NCI-H2171 (cell line): ENCODE measurements at places on chromosomes 5 and 9.

GRCh38 chr5:66967102-66967501 lies 229.5 kb downstream of the CD180 start:
- no peak for DNase-seq

DNA sequence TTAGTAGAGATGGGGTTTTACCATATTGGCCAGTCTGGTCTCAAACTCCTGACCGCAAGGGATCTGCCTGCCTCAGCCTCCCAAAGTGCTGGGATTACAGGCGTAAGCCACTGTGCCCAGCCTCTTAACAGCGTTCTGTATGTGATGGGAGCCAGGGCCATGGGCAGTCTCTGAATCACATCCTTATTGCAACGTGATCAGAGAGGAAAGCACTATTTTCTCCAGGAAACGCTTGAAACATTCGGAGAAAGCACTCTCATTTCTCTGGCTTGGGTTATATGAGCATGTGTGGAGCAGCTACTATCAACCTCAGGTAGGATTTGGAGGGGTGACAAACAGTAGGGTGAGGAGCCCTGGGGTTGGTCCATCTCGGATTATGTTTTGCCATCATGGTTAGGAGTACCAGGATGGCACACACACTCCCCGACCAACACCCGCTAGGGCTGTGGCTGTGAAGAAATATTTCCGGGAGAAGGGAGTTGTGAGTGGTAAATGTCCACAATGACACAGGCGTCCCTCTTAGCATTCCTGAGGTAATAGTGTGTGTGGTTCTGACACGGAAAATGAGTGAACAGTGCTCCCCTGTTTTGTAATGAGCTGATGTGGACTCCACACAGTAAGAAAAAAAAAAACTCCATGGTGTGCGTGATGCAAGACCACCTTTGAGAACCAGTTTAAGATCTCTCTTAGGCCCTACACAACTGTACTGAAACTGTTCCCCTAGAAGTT lies 406.2 kb upstream of the ZNF608 start:
- DNase-seq = no peak

- no peak for DNase-seq
Measured at GRCh38 chr5:89236900-89237299, 353.9 kb upstream of the MEF2C start.

- no peak for DNase-seq
Measured at GRCh38 chr5:40677456-40677855, 2.3 kb upstream of the PTGER4 start.

DNA sequence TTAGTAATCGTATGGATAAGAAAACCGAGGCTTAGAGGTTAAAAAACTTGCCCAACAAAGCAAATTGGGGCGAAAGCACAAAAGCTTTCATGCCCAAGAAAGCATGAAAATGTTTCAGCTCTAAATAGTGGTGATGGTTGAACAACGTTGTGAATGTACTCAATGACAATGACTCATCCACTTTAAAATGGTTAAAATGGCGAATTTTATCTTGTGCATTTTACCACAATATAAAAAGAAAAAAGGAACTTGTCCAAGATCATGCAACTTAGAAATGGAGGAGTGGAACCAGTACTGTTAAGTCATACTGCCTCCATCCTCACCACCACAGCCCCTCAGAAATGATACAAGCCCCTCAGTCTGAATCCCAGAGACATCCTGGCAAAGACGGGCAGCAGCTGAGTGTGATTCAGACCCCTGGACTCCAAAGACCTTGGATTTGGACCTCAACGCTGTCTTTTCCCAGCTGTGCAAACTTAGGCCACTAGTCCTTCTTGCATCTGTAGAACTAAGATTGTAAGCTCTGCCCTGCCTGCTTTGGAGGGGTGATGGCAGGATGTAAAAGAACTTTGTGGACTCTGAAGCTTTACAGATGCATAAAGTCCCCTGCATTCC lies 158.4 kb downstream of the GABBR2 start:
- no peak for DNase-seq

DNA sequence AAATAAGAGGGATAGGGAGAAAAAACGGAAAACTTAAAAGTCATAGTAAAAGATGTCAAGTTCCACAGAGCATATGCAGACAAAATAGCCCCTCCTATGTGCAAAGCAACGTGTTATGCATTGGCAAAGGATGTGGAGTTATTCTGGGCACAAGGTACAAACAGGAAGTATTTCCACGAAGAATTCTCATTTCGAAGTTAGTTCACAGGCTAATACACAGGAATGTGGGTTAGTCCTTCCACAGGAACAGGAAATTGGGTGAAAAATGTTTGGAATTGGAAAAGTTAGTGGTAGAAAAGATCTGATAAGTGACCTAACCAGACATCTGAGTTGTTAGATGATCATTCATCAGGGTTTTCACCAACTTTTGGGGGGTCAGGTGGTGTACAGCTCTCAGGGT lies 326.6 kb downstream of the EBF1 start:
- no peak for DNase-seq

GRCh38 chr9:121321016-121321503 lies 49.0 kb downstream of the STOM start:
- no peak for DNase-seq

DNA sequence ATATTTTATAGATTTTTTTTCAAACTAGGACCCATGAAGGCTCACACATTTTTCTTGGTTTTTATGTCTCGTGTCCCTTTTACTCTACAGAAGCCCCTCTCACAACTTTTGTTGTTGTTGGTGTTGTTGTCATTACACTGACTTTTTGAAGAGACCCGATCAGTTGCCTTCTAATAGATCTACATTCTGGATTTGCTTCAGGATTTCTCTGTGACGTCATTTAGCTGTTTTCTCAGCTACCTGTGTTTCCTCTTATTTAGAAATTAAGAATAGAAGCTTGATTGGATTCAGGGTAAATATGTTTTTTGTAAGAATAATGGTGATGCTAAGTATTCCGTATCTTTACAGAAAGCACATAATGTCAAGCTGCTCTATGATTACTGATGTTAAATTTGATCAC lies 213.3 kb upstream of the ZNF462 start:
- DNase-seq = no peak

DNA sequence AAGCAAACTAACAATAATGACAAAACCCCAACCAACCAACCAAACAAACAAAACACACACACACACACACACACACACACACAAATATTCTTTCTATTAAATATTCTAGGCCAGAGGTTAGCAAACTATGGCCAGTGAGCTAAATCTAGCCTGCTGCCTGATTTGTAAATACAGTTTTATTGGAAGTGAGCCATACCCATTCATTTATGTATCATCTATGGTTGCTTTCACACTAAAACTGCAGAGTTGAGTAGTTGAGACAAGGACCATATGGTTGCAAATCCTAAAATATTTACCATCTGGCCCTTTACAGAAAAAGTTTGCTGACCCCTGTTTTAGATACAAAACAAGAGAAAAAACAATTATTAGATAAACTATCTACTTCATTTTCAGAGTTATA lies 620.5 kb upstream of the SEMA6A start:
- peak; percentile 8 for DNase-seq

DNA sequence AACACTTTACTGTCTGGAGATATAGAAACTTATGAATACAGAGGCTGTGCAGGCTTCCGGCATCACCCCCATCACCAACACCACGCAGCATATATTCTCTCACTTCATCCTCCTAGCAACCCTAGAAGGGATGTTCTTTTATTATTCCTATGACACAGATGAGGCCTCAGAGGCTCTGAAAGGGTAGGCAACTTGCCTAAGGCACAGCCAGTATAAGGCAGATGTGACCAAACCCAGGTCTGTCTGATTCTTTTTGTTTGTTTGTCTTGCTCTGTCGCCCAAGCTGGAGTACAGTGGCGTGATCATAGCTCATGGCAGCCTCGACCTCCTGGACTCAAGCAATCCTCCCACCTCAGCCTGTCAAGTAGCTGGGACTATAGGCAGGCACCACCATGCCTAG lies 22.8 kb upstream of the CORO2A start:
- no peak for DNase-seq

- no peak for DNase-seq
Measured at GRCh38 chr5:150948539-150948938, 43.8 kb upstream of the ZNF300 start.

DNA sequence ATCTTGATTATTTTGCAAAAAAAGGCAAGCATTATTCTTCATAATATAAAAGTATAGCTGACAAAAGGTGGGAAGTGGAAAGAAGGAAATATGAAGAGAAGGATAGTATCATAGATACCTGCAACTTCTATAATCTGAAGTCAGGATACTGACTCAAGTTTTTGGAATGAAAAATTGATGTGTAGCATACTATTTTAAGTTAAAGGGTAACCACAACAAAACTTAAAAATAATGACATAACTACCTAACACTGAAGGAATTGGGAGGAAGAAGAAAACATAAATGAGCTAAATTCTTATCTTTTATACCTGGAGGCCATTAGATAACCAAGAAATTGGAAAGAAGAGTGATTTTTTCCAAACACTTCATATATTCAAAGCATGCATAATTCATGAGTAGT lies 51.8 kb upstream of the TLE1 start:
- DNase-seq = no peak

DNA sequence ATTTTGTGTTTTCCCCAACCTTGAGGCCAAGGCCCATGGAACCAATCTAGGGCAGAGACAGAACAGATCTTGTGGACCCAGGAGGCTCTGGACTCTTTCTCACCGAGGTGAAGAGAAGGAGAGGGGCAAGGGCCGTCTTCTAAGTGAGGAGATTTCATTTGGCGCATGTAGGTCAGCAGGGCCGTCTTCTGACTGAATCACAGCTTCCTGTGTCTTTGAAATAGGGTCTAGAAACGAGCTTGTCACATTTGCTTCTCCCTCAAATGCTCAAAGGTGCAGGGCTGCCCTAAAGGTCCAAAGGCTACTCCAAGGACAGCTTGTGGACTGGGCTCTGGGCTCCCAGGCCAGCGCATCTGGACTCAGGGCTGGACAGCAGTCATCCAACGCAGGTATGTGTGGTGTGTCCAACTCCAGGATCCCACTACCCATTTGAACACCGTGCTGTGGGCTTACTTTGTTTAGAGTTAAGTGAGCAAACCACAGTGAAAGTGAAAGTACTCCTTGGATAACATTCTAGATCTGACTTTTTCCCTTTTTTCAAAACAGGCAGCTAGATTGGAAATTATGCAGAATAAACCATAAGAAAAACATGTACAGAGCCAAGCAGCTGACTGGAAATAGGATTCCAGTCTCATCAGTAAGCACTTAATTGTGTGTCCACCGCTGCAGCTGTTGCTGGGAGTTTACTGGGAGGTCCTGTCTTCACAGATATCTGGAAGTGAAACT lies 357.0 kb downstream of the GADD45G start:
- DNase-seq = no peak

GRCh38 chr9:79769476-79770275 lies 197.9 kb downstream of the TLE4 start:
- DNase-seq = no peak

- DNase-seq = no peak
Measured at GRCh38 chr5:91535499-91535898, 152.4 kb upstream of the ARRDC3 start.

GRCh38 chr9:65437724-65438123 lies 152.7 kb upstream of the FOXD4L5 start:
- DNase-seq = no peak

DNA sequence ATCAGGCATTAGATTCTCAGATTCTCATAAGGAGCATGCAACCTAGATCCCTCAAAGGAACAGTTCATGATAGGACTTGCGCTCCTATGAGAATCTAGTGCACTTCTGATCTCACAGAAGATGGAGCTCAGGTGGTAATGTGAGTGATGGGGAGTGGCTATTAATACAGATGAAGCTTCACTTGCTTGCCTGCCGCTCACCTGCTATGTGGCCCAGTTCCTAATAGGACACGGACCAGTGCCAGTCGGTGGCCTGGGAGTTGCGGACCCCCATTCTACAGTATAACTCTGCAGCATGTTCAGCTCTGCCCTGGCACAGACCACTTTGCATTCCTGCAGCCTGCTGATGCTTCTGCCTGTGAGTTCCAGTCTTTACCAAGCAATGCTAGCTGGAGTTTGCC lies 581.3 kb upstream of the KLF4 start:
- DNase-seq = no peak

GRCh38 chr5:68418201-68418600 lies 202.6 kb downstream of the PIK3R1 start:
- no peak for DNase-seq

DNA sequence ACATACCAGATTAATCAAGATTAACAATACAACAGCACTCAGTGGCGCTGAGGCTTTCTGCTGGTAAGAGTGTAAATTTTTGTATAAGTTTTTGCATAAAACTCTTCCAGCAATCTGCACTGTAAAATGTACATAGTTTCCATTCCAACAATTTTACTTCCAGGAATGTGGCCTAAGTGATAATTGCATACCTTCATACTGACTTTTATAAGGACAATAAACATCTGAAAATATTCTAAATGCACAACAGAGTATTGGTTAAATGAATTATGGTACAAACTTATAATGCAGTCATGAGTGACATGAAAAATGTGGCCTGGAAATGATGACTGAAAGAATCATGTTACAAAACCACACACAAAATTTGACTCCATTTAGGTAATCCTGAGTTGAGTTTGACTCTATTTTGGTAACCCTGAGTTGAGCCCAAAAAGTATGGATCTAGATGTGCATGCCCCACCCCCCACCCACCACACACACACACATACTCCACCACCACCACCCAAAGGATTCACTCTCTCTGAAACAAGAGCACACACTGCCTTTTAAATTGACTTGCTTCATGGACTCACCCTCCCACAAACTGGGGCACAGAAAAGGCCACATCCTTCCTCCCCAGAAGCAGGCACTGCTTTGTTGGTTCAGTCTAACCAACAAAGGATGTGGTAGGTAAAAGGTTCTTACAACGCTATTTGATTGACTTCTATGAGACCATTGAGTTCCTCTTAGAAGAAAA lies 137.6 kb downstream of the SUSD1 start:
- DNase-seq = no peak

DNA sequence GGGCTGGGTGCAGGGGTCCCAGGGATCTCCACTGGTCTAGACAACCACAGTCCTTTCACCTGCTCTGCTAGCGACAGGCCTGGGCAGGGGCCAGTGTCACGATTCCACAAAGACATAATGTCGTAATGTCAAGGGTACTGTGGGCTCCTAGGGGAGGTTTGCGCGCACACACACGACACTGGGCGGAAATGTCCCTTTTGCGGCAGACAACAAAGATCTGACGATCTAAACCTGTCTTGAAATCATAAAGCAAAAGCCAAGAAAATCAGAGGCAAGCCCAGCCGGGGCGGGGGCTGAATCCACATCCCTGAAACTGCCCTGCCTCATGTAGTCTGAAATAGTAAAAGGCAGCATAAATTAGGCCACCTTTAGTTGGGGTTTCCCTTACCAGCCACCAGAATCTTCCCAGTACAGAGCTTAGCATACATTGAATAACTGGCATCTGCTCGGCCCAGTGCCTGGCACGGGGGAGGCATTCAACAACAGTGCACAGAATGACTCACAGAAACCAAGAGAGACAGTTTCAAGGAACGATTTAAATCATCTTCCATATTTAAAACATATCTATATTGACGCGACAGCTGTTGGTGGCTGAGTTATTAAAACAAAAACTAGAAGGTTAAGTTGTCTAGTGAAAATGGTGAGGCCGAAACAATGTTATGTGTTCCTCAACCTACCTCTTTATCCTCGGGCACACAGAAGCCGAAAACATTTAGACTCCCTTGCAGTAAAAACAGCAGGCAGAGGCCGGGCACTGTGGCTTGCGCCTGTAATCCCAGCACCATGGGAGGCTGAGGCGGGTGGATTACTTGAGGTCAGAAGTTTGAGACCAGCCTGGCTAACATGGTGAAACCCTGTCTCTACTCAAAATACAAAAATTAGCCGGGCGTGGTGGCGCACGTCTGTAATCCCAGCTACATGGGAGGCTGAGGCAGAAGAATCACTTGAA lies 151.0 kb downstream of the MYO10 start:
- no peak for DNase-seq

GRCh38 chr5:80963521-80963895 lies 3.3 kb downstream of the RASGRF2 start:
- DNase-seq = no peak
